GM13977 (cell line): ENCODE measurements at places on chromosomes 16 and 17.

DNA sequence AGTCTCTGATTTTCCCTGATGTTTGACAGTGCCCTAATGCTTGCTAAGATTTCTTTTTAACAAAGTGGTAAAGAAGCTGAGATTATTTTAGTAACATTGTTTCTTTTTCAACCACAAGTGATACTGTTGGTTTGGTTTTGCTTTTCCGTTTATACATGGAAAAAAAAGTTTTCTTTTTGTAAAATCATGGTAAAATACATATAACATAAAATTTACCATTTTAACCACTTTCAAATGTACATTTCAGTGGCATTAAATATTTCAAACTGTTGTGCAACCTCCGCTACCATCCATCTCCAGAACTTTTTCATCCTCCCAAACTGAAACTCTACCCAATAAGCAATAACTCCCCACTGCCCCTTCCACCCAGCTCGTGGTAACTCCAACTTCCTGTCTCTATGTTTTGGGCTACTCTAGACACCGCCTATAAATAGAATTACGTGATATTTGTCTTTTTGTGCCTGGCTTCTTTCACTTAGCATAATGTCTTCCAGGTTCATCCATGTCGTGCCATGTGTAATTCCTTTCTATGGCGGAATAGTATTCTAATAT lies 4.6 kb downstream of the CIITA start:
- DNase-seq: no peak

DNA sequence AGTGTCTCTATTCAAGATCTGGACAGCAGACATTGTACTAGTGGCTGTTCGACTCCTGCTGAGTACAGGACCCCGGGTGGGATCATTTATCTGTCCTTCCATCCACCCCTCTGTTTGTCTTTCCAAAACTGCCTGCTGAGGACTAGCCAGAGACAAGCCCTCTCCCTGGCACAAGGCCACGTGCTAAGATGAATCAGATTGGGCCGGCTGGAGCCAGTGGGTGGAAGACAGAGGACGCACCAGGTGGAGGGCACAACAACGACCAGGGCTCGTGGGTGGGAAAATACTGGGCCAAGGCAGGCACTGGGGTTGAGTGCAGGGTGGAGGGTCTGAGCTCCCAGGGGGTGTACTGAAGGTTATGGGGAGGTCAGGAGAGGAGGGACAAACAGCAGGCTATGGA lies 1.4 kb upstream of the CA7 start:
- DNase-seq: no peak

- DNase-seq: peak; percentile 87
Observed at GRCh38 chr17:82019690-82020571, 2.7 kb downstream of the CENPX start.

- no peak for DNase-seq
Observed at GRCh38 chr16:88338111-88338510, 44.6 kb upstream of the ZNF469 start.

GRCh38 chr17:21113716-21114115 lies 13.0 kb upstream of the DHRS7B start:
- no peak for DNase-seq

DNA sequence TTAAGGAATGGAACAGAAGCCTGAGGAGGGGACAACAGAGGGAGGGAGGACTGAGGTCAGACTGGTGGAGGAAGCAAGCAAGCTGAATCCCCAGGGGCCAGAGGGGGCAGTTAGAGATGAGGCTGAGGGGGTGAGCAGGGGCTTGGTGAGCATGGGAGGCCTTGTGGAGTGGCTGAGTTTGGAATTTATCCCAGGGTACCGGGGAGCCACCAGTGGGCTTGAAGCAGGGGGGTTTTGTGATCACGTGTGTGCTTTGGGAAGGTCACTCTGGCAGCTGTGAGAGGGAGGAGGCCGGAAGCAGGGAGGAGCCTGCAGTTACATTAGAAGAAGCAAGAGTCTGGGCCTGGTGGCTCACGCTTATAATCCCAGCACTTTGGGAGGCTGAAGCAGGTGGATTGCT lies 9.8 kb upstream of the CTCF start:
- no peak for DNase-seq

DNA sequence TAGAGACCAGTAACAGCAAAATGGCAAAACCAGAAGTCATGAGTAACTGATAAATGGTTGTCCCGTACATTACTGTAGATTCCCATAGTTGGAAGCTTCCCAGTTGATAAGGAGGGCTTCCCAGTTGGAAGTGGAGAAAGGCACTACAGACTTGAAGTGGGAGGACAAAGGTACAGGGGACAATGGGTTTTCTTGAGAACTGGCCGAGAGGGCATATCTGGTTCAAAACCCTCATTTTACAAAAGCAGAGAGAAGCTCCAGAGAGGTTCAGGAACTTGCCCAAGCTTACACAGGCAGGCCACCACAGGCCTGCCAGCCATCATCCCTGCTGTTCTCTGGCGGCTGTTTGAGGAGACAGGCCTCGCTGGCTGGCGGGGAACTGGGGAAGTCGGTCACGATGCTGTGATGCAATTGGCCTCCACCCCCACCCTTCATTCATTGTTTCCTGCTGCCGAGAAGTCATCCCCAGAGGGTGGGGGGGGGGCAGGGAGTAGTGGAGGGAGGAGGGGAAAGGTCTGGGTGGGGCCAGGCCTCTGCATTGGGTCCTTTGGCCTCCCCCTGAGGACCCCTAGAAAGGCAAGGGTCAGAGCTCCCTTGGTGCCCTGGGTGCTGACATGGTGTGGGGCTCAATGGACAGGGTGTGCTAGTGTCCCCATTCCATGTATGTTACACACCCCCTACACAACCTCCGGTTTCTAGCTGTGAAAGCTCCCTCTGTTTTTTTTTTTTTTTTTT lies 3.0 kb downstream of the UBALD2 start:
- DNase-seq: peak; percentile 67

GRCh38 chr17:21397341-21398190 lies 21.4 kb downstream of the KCNJ12 start:
- no peak for DNase-seq

DNA sequence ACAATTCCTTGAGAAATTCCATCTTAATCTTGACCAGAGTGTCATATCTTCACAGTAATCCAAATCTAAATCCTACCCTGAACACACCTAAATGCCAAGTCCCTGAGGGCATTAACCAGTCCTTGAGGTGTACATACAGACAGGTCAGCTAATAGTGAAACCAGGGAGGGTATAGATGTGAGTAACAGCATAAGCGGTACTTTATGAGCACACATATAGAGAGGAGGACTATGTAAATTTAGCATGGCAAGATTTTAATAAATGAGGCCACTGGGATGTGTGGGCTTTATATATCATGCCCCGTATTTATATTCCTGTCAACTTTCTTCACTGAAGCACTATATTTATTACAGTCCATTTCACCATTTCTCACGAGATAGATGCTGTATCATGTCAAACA lies 80.2 kb downstream of the GP2 start:
- DNase-seq: no peak

DNA sequence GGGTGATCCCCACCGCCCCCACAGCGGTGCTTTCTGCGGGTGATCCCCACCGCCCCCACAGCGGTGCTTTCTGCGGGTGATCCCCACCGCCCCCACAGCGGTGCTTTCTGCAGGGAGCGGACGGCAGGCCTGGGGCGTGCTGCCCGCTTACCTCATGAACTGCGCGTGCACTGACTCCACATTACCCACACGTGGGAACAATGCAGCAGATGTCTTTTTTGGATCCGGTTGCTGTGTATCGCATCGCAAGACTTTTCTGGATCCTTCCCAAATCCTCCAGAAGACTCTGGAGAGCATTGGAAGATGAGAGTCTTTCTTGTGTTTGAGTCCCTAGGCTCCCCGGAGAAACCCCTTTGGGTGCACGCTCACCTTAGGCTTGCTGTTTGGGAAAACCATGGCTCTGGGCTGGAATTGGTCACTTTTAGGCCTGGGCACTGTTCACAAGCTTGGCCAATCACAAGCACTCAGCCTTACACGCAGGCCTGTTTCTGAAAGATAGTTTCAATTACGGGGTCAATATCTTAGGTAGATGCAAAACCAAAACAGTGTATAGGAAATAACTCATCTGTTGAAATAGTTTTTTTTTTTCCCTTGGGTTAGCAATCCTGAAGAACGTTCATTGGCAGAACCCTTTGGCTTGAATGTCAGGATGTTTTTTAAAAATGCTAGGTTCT lies 201.8 kb downstream of the RPTOR start:
- no peak for DNase-seq

DNA sequence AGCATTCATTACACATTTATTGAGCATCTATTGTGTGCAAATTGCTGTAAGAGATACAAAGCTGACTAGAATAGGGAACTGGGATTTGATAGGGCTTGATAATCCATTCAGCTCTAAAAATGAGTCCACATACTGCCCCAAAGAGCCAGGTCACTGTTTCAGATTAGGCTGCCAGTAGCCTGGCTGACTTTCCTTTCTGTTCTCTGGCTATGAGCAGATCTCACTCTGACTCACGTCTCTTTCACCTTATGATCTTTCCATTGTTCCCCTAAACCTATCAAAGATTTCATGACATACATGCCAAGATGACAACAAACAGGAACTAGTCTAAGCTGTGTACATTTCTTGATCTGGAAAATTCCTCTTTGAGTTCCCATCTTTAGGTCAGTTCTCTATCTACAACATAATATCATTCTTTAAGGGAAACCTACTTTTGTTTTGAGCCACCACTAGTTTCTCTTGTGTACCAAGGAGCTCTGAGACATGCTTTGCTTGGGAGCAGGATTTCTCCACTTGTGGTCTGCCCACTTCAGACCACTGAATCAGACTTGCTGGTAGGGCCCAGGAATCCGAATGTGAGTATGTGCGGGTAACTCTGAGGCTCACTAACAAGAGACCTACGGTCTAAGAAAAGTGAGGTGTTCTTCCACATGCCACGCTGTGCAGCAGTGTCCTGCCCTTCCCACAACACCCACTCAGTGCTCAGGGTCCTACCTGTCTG lies 40.9 kb upstream of the ICAM2 start:
- DNase-seq: peak; percentile 64

GRCh38 chr16:768428-768827 lies 7.9 kb downstream of the MSLN start:
- no peak for DNase-seq

DNA sequence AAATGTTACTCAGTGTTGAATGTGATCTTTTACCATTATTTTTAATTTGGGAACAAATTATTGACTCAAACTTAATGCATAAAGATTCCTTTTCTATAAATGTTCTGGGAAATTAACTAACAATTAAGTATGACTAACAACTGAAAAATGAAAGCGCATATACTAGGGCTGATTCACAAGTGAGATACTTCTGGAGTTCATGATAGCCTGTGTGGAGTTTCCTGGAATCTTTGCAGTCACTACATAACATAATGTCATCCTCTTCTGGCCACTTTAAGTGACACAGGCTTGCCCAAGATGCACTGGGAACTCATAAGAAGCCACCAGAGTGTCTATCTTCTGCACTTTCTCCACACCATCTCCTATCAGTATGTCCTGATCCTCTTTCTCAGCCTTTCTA lies 450.3 kb upstream of the CDH11 start:
- no peak for DNase-seq

GRCh38 chr16:10352262-10352661 lies 33.6 kb upstream of the ATF7IP2 start:
- DNase-seq: no peak

DNA sequence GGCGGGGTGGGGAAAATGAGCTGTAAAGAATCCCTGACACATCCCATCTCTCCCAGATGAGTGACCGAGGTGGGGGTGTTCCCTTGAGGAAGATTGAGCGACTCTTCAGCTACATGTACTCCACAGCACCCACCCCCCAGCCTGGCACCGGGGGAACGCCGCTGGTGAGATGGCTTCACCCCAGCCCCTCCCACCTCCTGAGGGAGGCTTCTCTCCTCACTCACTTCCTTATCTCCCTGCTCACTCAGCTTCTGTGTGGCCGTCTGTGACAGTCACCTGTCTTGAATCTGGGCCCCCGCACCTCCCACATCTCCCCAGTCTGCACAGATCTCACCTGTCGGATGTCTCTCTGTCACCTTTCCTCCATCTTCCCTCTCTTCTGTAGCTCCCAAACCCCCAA lies 13.4 kb downstream of the PDK2 start:
- no peak for DNase-seq
